ENCODE measurements at places on chromosomes 13 and 19.

DNA sequence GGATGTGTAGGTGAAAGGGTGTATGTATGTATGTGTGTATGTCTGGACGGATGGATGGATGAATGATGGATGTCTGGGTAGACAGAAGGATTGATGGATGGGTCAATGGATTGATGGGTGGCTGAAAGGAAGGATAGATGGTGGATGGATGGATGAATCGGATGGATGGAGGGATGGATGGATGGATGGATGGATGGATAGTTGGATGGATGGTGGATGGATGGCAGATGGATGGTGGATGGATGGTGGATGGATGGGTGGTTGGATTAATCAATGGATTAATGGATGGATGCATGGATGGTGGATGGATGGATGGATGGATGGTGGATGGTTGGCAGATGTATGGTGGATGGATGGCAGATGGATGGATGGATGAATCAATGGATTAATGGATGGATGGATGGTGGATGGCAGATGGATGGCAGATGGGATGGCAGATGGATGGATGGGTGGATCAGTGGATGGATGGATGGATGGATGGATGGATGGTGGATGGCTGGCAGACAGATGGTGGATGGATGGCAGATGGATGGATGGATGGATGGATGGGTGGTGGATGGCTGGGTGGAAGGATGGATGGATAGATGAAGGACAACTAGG is 16.5 kb upstream of the PPP5C start:
- no peak for DNase-seq

DNA sequence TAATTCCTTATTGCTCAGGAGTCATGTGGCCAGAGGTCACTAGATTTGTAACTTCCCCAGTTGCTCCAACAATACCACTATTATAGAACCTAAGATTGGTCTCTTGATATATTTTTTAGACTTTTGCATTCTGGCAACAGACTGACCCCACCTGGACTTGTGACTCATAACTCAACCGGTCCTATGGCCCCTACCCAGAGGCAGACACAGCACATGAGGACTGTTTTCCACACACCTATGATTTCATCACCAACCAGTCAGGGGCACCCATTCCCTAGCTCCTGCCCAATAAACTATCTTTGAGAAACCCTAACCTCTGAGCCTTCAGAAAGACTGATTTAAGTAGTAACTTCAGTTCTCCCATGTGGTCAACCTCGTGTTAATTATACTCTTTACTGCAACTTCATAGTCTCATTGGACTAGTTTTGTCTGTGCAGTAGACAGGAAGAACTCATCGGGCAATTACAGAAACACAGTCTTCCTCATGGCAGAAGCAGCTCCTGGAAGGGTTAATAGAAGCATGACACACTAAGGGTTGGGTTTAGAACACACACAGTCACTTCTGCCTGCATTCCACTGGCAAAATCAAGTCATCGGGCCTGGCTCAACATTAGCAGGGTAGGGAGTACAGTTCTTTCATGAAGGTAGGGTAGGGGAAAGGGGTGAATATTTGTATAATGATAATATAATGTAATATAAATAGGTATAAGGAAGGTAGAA is 251.8 kb downstream of the UQCRFS1 start:
- peak; percentile 43 for DNase-seq

DNA sequence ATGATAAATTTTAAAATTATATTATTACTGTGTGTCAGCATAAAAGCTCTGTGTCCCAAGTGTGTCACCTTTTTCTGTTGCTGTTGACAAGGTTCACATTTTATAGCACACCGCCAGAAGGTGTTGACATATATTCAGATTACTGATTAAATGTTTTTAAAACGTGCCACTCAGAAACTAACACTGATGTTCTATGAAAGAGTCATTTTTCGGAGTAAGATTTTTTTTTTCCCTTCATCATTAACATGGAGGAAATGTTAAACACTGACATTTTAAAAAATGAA is 197.5 kb downstream of the TM9SF2 start:
- no peak for DNase-seq

- DNase-seq, result no peak
These were observed 429.9 kb downstream of the SPRY2 start for GRCh38 chr13:79910875-79911540.

GRCh38 chr19:51282335-51282734 is 29.1 kb upstream of the IGLON5 start:
- DNase-seq, result no peak

GRCh38 chr19:45403272-45403671 is 1.6 kb downstream of the PPP1R13L start:
- DNase-seq, result no peak

GRCh38 chr13:97933776-97934175 is 19.7 kb upstream of the IPO5 start:
- no peak for DNase-seq

GRCh38 chr13:111479412-111479811 is 159.0 kb downstream of the TEX29 start:
- DNase-seq, result no peak

DNA sequence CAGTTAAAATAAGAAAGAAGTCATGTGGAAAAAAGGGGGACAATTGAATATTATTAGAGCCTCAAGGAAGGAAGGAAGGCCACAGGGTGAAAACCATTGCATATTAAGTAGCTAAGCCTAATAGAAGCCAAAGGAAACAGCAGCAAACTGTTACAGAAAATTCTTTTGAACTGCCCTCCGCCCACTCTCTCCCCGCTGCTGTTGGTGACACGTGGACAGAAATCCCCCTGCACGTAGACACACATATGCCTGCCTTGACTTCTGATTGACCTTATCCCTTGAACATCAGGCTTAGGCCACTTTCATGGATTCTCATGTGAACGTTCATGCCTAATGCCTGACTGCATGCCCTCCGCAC is 229.1 kb downstream of the KCNRG start:
- no peak for DNase-seq

- DNase-seq, result no peak
These were observed 147.3 kb downstream of the SLC7A1 start for GRCh38 chr13:29448174-29448573.

GRCh38 chr13:99509479-99509878 is 8.2 kb downstream of the TM9SF2 start:
- no peak for DNase-seq

DNA sequence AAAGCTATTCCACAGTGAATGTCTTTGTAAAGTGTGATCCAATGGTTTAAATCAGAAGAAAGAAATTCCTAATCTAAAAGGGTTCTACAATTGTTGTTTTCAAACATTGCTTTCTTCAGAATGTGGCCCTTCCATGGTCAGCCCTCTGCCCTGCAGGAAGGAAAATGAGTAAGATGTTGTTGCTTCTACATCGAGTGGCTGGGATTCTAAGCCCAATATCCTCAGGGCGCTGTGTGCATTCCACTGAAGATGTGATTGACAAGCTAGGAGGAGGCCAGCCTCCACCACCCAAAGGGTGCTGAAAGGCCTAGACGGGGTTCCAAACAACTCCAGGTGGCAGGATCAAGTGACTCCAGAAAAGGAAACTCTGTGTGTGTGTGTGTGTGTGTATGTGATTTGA is 316.9 kb upstream of the TSHZ3 start:
- no peak for DNase-seq

DNA sequence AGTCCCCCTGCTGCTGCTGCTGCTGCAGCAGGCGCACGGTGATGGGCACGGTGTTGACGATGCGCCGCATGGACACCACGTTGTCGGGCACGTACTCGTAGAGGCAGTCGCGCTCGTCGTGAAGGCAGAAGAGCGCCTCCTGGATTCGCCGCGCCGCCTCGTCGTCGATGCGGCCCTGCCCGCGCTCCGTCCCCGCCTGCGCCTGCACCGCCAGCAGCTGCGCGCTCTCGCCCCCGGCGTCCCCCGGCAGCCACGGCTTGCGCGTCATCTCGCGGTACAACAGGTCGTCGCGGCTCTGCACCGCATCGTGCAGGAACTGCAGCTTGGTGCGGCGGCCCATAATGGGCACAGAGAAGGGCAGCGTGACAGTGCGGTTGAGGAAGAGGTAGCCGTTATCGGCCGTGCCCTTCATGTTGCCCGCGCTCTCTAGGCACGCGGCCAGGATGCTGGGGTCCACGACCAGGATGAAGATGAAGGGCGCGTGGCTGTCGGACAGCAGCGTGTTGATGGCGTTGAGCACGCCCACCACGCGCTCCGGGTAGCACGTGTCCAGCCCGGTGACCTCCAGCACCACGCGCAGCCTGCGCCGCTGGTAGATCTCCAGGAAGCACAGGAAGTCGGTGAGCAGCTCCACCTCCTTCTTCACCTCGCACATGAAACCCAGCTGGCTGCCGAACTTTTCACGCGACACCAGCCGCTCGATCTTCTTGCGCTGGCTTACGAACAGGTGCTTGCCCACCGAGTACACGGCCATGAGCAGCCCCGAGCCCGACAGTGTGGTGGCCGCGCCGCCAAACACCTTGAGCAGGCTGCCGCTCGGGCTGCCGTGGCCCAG is 8.1 kb downstream of the NKPD1 start:
- DNase-seq, result no peak

- DNase-seq, result no peak
These were observed 15.1 kb downstream of the ZNRF4 start for GRCh38 chr19:5470264-5470671.

GRCh38 chr13:61144834-61145593 is 270.6 kb downstream of the PCDH20 start:
- no peak for DNase-seq

Measured in stromal cell of bone marrow (primary cell).